Right renal pelvis (tissue), 4 donors: ENCODE measurements at places on chromosomes 3 and 15. TPM values are rescaled to one million over a fixed set of nuclear protein-coding genes. Genes with fewer than 3 reads are reported as not detected.

The RPL29 gene
- 1,899 TPM for polyA plus RNA-seq

DNA sequence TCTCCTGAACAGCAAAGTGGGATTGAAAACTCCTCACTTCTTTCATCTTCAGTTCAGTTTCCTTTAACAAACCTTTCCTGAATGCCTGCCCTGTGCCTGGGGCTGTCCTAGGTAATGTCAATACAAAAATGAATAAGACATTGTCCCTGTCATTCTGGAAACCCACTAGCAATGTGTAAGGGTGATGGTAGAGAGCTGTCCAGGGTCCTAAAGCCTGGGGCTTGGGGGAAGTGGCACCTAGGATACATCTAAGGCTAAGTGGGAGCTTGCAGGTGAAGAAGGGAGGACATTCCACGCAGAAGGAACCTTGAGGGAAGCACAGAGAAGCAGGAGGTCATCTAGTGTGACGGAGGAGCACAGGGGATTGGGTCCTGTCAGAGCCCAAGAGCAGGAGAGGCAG lies 212.7 kb upstream of the PPP2R3A start:
- DNase-seq = no peak

DNA sequence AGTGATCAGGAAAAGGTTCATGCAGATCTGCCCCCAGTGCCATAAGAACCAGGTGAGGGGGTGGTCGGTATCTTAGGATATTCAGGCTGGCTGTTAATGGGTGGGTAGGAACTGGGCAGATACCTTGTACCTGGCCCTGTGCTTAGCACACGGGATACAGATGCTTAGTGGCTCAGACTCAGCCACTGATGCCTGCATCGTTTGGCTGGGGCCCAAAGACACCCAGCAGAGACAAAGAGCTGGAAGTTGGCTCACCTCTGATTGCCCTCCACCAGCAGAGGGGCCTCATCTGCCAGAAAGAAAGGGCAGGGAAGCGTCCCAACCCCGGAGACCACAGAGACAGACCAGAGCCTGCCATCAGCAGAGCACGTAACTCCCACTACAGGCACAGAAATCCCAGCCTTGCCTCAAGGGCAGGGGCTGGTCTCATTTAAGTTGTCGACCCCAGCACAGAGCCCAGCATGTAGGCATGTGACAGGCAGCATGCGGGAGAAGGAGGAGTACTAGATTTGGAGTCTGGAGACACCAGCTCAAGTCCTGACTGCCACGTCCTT lies 64.1 kb upstream of the SLC6A1 start:
- no peak for DNase-seq

- no peak for DNase-seq
These were observed 848.8 kb upstream of the GBE1 start for GRCh38 chr3:82610236-82610635.

The ITIH4 gene
- polyA plus RNA-seq = 7.1 TPM

DNA sequence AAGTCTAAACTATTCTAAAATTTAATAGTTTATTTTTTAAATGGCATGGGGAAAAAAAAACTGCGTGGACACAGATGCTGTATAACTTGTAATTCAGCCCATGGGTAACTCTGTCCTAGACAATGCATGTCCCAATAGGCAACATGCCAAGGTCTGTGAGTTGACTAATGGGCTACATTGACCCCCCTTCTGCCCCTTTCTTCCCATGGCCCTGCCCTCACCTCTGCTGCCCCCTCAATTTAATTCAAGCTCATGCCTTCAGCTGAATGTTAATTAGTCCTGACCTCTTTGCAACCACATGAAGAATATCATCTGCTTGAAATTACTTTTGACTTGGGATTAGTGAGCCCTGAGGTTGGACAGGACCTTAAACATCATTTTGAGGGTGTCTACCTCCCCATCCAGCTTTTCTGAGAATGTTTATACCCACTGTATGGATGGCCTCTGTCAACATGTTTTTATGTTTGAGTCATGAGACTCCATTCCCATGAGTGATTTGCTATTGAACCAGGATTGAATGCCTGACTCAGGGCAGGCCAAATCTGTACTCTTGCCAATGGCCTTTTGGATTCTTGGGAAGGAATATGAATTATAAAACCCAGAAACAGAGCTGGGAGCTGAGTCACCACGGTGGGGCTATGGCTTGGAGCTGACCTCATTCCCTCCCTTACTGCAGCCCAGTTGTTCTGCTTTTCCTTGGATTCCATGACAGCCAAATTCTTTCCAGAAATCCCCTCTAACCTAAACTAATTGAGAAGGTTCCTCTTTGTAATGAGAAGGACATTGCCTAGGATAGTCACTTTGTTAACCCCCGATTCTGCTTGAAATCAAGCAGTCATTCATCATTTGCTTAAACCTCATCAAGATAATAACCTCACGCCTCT lies 33.5 kb upstream of the PDE8A start:
- no peak for DNase-seq
